ENCODE measurements at places on chromosomes 11 and 22.

- no peak for DNase-seq
Observed at GRCh38 chr11:46918788-46919513, 601 bp upstream of the LRP4 start.

GRCh38 chr11:134365011-134365925, 33.5 kb downstream of the GLB1L2 start:
- peak; percentile 47 for DNase-seq

DNA sequence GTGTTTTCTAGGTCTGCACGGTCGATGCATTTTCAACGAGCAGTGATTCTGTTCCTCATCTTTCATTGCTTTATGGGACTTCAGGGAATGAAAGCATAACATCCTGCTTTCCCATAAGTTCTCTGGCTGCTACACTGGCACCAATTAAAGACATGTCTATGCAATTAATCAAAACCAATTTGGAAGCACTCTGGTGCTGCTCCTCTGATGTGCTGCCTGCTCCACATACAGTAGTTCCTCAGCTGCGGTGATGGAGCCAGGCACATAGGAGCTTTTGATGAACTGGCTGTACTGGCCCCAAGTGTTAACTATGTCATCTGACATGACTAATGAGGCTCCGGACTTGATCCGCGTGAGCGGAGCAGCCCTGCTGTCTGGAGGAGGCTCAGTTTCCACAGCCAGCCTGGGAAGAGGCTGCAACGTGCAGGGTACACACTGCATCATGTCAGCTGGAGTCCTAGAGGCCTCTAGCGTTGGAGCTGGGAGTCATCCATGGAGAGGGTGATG, 29.8 kb downstream of the GVQW3 start:
- no peak for DNase-seq

GRCh38 chr22:39284142-39284980, 35.1 kb downstream of the RPL3 start:
- DNase-seq: no peak
